ENCODE measurements at places on chromosomes 1 and 21.

DNA sequence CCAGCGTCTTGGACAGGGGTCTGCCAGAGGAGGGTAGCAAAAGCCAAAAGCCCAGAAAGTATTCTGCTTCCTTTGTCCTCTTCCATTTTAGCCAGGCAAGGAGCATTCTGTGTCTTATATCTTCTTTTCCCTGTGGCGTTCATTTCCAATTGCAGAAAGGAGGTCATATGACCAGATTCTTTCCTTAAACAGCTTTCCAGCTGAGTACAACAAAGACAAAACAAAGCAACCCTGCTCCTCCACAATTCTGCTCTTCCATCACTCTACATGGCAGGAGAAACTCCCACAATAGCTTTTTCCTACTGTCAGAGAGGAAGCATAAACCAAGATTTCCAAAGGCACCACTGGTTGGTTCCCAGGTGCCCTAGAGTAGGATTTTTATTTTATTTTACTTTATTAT lies 19.7 kb downstream of the ENSA start:
- no peak for DNase-seq

GRCh38 chr1:204150702-204151551 lies 917 bp downstream of the ETNK2 start:
- no peak for DNase-seq

DNA sequence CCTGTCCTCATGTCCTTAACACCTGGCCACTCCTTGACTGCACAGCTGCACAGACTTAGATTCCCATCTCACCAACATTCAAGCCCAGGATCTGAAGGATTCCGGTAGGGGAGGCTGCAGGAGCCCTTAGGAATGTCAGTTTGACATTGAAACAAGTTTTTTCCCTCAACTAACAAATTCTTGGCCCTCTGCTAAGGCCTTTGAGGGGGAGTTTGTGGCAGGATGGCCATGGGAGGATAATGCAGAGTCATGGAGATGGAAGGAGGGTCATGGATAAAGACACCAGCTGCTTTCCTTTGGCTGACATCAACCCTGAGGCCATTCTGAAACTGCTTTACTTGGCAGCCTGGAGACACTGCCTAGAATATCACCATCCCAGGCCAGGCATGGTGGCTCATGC lies 63.4 kb upstream of the PPP2R5A start:
- DNase-seq, result no peak

GRCh38 chr1:158951956-158952355 lies 20.6 kb downstream of the PYHIN1 start:
- no peak for DNase-seq

GRCh38 chr1:36924282-36924811 lies 110.0 kb downstream of the GRIK3 start:
- DNase-seq, result peak; percentile 22

GRCh38 chr1:41891199-41891896 lies 27.4 kb downstream of the HIVEP3 start:
- peak; percentile 62 for DNase-seq

DNA sequence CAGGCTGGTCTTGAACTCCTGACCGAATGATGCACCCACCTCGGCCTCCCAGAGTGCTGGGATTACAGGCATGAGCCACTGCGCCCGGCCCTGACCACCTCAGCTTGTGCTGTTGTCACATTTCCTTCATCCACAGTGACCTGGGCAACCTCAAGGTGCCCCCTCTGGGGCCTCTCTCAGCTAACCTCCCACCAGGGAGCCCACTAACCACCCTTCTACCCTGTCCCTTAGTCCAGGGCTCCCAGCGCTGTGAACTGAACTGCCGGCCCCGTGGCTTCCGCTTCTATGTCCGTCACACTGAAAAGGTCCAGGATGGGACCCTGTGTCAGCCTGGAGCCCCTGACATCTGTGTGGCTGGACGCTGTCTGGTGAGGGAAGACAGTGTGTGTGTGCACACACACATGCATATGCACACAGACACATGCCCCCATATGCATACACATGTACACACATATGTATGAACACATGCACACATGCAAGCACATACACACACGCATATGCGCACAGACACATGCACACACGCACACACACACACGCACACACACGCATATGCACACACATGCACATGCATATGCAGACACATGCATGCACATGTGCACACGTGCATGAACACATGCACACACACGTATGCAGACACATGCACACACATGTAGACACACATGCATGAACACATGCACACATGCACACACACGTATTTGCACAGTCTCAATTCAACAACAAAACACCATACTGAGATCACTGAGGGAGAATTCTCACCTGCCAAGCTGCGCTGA lies 6.2 kb downstream of the ADAMTSL4 start:
- no peak for DNase-seq

- DNase-seq, result no peak
These were observed 469.0 kb downstream of the RWDD3 start for GRCh38 chr1:95703046-95703445.

DNA sequence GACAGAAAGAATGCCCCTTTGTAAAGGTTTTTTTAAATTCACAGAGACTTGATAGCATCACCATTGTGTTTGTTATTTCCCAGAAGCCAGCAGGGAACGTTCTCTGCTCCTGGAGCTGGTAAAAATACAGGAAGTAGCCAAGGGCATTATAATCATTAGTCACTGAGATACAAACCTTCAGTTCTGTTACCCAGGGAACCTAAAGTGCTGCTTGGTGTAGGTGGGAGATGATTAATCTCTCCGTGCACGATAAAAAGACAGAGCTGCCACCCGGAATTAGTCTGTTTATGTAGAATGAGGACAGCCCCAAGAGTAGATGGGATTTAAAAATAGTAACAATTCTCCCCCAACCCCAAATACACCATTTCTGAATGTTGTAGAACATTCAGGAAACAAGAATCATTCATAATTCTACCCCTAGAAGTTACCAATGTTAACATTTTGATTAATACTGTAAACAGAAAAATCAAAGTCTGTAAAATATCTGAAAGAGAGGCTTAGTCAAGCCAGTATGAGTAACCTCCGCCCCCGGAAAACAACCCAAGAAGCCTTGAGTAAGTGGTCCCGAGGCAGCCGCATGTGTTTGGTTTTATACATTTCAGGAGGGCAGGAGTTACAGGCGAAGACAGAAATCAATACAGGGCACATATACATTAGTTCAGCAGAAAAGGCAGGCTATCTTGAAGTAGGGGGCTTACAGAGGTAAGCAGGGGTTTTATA lies 45.3 kb upstream of the CTBS start:
- DNase-seq, result peak; percentile 77

DNA sequence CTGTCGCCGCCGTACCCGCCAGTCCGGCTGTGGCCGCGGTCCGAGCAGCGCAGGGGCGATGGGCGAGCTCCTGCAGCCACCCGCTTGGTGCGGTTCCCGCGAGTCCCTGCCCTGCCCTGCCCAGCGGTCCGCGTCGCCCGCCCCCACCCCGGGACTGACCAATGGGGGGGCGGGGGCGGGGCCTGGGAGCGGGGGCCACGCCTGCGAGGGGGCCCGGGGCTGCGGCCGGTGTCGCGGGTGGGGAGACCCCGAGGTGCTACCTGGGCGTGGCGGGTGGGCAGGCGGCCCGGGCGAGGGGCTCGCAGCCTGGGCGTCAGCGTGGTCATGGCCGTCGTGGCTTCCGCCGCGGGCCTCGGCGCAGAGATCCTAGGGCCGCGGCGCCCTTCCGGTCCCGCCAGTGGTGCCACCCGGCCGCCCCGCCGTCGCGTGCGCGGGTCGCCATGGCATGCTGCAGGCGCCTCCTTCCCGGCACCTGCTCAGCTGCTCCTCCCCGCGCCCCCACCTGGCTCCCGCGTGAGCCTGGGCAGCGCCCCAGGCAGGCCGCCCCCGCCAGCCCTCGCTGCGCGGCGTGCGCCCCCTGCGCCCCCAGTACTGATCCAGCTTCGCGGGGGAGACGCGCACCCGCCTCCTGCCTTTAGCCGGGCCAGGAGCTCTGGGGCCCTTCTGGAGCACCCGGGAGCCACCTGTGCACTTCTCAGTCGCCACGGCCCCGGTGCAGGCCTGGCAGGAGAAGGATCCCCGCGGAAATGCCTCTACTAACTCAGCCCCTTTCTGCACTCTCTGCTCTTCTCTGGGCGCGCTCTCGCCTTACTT lies at the start of gene BMP8B:
TSS of gene BMP8B (minus strand) at position 108 of the 813 bp plus-strand sequence. CDS start 380 bp downstream, outside the sequence.
- DNase-seq, result peak; percentile 31

GRCh38 chr1:88117597-88117996 lies 566.5 kb upstream of the PKN2 start:
- DNase-seq, result no peak

- no peak for DNase-seq
These were observed 837 bp upstream of the C1QB start for GRCh38 chr1:22651941-22652856.

- DNase-seq, result no peak
These were observed 111.5 kb upstream of the SLC45A1 start for GRCh38 chr1:8206391-8206790.

GRCh38 chr1:58881471-58881994 lies 97.7 kb upstream of the JUN start:
- no peak for DNase-seq

GRCh38 chr1:91613595-91613994 lies 112.9 kb downstream of the CDC7 start:
- no peak for DNase-seq

GRCh38 chr1:89753761-89754160 lies 67.1 kb upstream of the LRRC8D start:
- no peak for DNase-seq

- no peak for DNase-seq
These were observed 185.3 kb downstream of the NRIP1 start for GRCh38 chr21:14879458-14879857.

- DNase-seq, result no peak
These were observed 1046.7 kb upstream of the B3GALT2 start for GRCh38 chr1:194233069-194233468.

GRCh38 chr1:56249234-56249633 lies 330.1 kb downstream of the PLPP3 start:
- no peak for DNase-seq

GRCh38 chr1:55012661-55013060 lies 13.9 kb downstream of the BSND start:
- DNase-seq, result no peak

GRCh38 chr1:27523337-27524020 lies 33.5 kb upstream of the WASF2 start:
- DNase-seq, result no peak

DNA sequence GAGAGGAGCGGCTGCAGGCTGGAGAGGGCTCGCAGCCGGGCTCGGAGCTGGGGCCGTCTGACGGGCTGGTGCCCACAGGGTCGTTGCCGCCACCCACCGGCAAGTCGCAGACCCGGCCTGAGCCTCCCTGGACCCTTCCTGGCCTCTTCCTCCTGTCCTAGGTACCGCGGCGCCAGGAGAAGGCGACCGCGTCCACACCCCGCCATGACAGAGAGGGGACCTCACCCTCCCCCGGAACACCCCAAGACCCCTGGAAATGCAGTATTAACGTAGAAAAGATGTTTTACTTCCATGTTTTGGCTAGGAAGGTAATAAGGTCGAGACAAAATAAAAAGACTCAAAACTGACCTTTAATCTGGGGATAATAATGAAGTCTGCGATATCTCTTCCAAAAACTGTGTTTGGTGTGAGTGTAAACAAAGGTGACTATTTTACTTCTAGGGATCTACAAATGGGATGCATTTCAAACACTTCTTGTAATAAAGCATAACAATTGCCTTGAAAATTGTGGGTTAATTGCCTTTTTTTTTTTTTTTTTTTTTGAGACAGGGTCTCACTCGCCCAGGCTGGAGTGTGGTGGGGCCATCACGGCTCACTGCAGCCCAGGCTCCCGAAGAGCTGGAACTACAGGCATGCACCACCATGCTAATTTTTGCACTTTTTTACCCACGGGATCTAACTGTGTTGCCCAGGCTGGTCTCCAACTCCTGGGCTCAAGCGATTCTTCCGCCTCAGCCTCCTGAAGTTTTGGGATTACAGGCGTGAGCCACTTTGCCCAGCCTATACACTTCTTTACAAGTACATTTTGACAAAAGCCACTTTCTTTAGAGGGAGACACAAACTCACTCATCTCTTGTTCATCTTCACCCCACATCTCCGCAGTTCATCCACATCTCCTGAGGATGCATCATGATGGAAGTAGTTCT lies 838 bp upstream of the RSRP1 start:
- no peak for DNase-seq

DNA sequence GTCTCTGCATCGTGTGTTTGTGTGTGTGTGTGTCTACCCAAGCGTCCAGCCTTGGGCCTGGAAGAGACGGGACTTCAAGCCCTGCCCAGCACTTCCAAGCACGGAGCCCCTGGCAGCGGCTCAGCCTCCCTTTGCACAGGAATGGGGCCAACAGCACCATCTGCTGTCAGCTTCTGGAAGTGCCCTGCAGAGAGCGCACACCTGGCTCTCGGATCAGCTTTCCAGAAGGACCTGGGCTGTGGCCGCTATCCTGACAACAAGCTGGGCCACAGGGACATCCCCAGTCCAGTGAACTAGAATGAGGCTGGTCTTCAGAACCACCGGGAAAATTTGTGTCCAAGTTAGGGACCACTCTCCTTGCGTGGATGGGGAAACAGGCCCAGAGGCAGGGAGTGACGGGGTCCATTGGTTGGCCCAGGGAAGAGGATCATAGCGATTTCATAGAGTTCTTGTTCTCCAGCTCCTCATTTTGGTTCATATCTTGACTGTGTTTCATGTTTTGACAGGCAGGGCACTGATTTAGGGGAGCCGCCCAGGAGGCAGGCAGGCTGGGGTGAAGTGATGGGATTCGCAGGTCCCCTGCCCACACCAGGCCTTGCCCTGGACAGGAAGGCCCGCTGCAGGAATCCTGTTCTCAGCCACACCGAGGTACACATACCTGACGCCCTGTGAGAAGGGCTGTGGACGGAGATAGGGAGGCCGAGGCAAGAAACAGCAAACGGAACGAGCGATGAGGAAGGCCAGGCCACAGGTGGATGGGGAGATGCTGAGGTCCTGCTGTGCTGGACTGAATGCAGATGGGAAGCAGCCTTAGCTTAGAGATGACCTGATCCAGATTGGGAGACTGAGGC lies 38.4 kb downstream of the TAS1R2 start:
- peak; percentile 62 for DNase-seq

DNA sequence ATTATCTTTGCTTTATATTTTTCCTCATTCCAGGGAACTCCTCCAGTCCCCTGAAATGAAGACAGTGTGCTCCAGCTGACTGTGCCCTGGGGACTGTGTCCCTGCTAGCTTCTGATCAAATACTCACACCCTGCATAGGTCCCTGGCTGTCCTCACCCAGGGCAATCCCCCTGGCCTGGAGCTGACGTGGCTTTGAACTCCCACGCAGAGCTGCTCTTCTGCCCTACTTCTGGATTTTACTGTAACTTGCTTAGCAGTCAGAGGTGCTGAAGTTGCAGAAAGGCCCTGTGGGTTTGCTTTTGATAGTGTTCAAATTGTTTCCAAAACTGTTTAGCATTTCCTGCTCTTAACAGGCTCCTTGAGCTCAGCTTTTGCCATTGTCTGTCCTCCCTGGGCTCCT lies 186.5 kb downstream of the FASLG start:
- DNase-seq, result peak; percentile 69

DNA sequence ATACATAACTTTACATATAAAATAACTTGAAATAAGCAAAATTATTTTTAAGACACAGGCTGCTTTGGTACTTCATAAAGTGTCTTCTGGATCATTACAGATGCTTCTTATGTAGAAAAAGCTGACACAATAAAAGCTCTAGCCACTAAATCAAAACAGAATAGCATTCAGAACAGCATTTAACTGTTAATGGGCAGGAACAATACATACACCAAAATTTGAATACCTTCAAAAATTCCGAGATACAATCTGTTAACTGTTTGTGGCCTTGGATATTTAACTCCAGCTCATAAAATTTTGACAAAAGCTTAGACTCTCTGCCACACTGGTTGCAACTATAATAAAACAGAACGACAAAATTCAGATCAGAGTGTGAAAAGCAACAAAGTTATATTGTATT lies 31.7 kb downstream of the USP48 start:
- DNase-seq, result no peak

GRCh38 chr1:228046421-228047182 lies 35.9 kb upstream of the ARF1 start:
- DNase-seq, result no peak
